GM04504 (cell line): ENCODE measurements at places on chromosomes 4 and X.

DNA sequence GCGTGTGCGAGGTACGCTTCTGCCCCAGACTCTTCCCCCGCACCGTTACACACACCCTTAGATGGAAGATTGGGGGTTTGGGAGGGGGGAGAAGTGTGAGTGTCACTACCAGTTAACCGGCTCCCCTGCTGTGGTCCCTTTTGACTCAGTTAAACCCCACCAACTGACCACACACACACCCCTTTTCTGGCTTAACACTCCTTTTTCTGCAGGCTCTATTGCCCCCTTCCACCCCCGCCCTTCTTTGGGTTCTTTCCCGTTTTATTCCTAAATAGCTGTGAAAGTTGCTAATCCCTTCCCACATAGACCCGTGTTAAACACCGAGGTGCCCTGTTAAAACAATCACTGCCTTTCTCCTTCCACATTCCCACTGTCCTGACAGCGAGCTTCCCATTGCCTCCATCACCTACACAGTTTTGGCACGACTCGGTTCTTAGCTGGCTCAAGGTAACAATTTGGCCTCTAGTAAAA, 3.7 kb upstream of the NR3C2 start:
- no peak for DNase-seq

DNA sequence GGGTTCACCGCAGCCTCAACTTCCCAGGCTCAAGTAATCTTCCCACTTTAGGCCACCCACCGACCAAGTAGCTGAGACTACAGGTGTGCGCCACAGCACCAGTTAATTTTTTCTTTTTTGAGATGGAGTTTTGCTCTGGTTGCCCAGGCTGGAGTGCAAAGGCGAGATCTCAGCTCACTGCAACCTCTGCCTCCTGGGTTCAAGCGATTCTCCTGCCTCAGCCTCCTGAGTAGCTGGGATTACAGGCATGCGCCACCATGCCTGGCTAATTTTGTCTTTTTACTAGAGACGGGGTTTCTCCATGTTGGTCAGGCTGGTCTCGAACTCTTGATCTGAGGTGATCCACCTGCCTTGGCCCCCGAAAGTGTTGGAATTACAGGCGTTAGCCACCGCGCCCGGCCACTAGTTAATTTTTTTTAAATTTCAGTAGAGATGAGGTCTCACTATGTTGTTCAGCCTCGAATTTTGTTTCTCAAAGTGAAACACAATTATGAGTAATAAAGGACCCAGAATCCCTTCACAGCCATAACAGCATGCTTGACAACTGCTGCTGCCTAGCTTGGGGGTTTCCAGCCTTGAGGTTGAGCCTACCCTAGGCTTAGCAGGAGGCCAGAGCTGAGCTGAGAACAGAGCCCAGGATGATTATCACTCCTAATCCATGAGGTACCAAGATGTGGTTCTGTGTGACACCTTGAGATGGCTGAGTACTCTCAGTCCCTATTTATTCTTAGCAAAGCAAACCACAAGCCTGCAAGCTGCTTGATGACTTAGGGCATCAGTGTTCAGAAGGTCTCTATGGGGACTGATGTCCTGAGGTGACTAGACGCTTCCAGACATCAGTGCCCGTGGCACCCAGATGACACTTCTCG, 41.6 kb upstream of the NKRF start:
- DNase-seq = no peak

DNA sequence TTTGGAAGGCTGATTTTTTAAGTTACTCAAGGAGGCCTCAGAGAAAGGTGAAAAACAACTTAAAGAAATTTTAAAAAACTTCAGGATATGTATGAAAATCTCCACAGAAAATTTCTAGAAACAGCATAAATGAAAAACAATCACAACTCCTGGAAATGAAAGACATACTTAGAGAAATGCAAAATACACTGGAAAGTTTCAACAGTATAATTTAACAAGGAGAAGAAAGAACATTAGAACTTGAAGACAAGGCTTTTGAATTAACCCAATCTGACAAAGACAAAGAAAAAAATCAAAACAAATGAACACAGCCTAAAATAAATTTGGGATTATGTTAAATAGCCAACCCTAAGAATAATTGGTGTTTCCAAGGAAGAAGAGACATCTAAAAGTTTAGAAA, 300.5 kb downstream of the ANTXR2 start:
- no peak for DNase-seq

- DNase-seq = no peak
Observed at GRCh38 chrX:9619133-9619532, 146.5 kb downstream of the GPR143 start.

GRCh38 chr4:109278594-109279031, 23.8 kb downstream of the COL25A1 start:
- DNase-seq = no peak

DNA sequence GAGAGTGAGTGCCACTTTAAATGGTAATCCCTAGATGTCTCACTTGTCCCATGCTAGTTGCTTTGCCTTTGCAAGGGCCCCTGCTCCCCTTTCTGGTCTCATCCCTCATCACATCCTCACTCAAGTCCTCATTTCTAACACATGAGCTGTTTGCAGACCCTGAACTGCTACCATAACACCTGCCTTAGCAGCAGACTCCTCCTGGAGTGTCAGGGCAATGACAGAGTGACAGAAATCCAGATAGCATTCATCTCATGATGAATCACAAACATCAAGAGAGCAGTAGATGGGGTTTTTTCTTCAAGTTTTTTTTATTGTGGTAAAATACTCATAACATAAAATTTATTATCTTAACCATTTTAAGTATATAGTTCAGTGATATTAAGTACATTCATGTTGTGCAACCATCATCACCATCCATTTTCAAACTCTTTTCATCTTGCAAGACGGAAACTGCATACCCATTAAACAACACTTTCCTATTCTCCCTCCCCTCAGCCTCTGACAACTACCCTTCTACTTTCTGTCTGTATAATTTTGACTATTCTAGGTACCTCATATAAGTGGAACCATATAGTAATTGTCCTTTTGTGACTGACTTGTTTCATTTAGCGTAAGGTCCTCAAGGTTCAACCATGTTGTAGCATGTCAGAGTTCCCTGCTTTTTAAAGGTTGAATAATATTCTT, 133.2 kb upstream of the RPS6KA3 start:
- no peak for DNase-seq

GRCh38 chr4:4864443-4864939, 5.0 kb downstream of the MSX1 start:
- no peak for DNase-seq
